ENCODE measurements at places on chromosomes 3 and 15.

DNA sequence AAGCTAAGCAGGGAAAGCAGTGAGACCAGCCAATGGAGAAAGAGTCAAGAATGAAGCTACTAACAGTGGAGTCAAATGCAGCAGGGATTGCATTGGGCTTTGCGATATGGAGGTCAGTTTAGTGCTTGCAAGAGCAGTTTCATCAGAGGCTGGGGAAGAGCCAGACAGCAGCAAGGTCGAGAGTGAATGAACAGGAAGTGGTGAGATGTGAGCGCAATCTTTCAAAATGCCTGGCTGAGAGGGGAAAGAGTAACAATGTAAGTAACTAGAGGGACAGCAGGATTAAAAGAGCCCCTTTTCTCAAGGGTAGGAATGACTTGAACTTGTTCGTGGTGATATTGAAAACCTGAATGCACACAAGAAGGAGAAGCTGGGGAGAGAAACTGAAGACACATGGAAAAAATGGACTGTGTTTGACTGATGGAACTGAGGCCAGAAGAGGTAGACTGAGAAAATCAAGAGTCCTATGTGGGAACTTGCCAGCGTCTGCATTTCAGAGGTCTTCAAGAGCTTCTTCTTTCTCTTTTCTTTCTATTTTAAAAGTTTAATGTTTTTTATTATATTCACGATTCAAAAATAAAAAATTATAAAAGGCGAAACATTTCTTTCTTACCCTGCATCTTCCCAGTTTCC is 30.6 kb upstream of the GPR160 start:
- DNase-seq: no peak

DNA sequence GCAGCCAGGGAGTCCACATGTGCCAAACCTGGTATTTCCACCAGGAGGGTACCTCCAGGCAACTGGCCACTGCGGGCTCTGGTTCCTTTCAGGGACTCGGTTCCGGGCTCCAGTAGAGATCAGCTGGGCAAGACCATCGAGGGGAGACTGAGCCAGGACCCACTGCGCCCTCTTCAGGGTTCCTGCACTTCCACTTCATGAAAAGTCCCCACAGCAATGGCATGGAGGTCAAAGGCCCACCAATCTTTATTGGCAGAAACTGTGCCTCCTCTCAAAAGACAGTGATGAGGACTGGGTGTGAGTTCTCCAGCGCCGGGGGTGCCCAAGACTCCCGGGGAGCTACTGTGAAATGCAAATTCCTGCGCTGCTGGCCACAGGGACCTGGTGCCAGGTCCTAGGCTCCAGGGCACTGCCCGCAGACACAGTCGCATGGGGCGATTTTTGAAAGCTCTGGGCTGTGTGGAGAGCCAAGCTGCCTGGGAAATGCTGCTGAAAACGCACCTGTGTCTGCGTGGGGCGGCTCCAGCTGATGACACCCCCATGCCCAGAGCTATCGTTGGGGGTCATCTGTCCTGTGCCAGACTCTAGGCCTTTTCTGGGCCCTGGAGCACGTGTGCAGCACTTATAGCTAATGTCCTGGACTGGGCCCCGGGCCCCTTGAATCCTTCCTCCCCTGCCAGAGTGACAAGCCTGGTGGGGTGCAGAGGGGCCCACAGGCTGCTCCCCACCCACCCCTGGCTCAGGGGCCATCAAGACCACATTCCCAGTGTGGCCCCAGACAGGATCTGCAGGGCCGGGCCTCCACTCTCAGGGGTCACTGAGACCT is 144.0 kb downstream of the NSMCE3 start:
- DNase-seq: no peak

- peak; percentile 62 for DNase-seq
Measured at GRCh38 chr3:153289334-153289808, 127.3 kb downstream of the RAP2B start.

DNA sequence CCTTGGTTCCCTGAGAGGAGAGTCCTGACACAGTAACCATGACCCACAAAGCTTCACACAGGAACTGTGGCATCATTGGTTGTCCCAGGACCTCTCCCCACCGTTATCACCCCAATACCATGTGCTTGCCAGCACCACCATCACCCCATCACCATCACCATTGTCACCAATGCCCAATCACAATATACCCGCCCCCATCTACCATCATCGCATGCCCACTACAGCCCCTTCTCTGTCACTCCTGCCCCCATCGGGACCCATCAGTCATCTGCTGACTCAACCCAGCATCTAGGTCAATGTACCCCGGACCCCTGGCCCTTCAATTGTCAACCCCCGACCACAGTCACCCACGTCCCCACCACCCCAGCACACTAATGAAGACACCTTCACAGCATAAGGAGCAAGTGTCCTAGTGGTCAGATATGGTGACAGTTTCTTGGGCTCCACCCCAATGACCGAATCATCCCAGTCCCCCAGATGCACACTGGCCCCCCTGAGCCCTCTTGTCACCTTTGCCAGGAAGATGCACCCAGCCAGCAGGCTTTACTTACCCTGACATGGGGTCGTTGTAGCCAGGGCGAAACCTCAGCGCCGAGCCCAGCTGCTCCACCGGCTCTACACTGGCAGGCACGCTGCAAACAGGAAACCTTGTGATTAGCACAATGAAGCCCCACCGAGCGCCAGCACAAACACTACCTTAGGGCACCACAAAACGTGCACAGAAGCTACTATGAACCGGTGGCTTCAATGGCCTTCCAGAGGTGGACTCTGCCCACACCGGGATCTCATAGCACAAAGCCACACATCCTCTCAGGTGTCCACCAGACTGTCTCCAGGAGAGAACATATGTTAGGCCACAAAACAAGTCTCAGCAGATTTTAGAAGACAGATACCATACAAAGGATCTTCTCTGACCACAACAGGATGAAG is 25.1 kb downstream of the SHISA5 start:
- DNase-seq: no peak

GRCh38 chr3:194995922-194996321 is 275.0 kb downstream of the XXYLT1 start:
- DNase-seq: no peak

GRCh38 chr15:70172566-70173225 is 75.0 kb upstream of the TLE3 start:
- no peak for DNase-seq

DNA sequence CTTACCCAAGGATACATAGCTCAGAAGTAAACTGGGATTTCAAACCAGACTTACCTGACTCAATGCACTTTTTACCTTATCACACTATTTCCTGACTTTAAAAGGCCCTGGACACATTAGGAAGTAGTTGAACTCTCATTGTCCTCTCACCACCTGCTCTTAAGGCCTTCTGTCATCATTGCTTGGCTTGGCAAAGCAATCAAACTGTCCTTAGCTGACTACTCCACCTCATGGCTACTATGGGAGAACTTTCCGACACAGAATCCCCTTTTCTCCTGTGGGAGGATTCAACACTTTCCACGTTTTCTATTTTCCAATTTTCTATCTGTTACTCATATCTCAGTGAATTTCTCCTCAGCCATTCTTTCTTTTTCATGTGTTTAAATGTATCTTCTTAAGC is 55.4 kb downstream of the ZNF148 start:
- no peak for DNase-seq

- DNase-seq: no peak
Measured at GRCh38 chr15:52361975-52362494, 66.4 kb upstream of the MYO5C start.

GRCh38 chr15:72319360-72319984 is 485 bp downstream of the CELF6 start:
- DNase-seq: peak; percentile 77

DNA sequence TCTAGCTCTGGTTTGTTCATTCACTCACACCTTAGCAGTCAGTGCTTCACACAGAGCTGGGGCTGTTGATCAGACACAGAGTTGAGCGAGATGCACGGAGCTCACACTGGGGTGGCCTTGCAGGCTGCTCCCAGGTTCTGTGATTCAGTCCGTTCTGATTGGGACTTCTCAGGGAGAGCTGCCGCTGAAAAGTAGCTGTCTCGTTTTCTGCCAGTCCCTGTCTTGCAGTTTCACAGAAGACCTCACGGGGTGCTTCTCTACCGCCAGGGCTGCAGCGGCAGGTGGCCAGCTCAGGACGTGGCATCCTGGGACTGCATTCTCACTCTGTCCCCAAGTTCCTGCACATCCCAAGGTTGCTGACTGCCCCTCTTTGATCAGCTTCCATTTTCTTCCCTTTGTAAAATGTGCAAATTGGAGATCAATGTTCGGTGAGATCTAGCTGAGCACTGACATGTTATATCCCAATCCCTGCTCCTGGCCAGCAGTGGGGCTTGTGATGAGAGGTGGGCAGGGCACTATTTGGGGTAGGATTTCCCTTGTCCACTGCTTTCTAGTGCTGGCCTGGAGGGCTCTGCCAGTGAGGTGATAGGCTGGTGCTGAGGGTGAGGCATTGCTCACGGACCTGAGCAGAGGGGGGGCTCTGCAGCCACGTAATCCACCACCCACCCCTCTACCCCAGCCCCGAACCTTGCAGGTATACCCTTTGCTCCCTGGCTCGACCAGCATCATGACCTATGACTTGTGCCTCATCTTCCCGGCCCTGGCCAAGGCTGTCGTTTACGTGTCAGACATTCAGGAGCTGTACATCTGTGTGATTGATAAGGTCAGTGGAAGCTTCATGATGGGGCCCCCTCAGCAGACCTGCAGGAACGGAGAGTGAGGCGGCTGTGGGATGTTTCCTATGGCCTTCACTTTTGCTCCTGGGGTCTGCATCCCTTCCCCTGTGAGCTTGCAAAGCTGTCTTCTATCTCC is 5.3 kb upstream of the TXNRD3 start:
- no peak for DNase-seq

DNA sequence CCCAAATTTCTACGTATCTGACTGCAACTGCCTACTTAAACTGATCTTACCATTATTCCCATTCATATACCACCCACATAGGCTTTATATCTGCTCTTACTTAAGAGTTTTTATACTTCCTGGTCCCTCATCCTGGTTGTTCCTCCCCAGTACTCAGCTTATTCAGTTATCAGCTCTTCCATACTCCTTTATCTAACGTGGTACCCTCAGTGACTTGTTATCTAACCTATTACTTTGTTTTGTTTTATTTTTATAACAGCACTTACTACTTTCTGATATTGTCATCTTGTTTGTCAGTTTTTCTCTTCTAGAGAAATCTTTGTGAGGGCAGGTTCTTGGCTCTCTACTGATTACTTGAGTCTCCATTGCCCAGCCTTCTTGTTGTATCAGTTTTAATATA is 100.6 kb downstream of the ZNF609 start:
- DNase-seq: no peak

DNA sequence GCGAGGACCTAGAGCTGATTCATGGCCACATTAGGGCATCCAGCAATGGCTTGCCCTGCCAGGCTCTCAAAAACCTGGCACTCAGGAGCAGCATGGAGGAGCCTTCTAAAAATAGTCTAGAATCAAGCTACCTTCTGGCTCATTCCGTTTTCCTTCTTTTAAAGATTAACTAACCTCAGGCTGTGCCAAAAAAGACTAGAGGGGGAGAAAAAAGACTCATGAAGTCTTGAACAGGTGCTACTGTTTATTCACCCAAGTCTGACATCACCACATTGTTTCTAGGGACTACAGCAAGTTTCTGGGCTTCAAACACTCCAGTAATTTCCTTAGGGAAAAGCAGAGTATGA is 125.8 kb downstream of the TNIK start:
- DNase-seq: peak; percentile 95

DNA sequence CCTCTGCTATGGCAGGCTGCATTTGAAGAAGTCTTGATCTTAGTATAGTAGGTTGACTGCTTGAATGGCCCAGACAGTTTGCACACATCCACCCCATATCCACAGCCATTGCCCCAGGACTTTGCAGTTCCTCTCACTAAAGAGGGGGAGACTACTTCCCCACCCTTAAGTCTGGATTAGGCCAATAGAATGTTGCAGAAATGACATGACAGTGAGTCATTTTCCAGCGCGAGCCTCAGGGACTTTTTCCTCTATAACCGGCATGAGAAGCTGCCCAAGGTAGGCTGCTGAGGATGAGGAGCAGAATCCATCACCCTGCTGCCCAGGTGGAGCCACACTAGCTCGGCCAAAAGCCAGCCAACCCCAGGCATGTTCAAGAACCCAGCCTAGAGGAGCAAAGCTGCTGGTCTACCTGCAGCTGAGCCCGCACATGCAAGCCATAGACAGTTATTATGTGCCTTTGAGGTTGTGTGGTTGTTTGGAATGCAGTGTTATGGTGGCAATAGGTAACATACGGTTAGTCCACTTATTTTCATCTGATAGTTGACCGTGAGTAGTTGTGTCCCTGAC is 113.9 kb downstream of the TLE3 start:
- peak; percentile 58 for DNase-seq

- no peak for DNase-seq
Measured at GRCh38 chr3:8777201-8777977, 8.0 kb upstream of the OXTR start.

DNA sequence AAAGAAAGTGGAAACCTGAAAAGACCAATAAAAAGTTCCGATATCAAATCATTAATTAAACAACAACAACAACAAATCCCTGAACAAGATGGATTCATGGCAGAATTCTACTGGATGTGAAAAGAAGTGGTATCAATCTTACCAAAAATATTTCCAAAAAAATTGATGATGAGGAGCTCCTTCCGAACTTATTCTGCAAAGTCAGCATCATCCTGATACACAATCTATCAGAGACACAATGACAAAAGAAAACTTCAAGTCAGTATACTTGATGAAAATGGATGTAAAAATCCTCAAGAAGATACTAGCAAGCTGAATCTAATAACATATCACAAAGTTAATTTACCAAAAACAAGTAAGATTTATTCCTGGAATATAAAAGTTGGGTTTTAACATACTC is 881.8 kb downstream of the SI start:
- DNase-seq: no peak

DNA sequence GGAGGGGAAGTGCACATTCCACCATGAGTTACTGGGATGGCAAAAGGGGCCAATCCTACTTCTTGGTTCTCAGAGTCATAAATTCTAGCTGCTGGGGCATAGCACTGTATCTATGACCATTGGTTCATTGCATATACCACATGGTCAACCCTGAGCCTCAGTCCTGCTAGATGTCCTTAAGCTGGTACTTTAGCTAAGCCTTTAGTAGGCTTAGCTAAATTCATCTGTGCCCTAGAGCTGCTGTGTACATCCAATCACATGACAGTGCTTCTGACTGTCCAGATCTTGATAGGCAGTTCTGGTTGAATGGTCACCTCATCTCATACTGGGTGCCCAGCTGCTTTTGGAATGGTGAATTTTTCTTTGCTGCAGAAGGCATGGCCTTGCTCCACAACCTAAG is 8.2 kb downstream of the NDUFB4 start:
- no peak for DNase-seq

Measured in Caki2 (cell line).